CD8-positive, alpha-beta memory T cell (primary cell): ENCODE measurements at places on chromosomes 4 and X. TPM values are rescaled to one million over a fixed set of nuclear protein-coding genes. Genes with fewer than 3 reads are reported as not detected.

Gene NWD2
- total RNA-seq: not detected

Gene CT45A1
- not detected for total RNA-seq

Gene FAM184B
- total RNA-seq: 0.02 TPM

Gene GYPE
- 2.1 TPM for total RNA-seq

Gene RASGEF1B
- total RNA-seq: 5.5 TPM

Gene ZDHHC15
- total RNA-seq: 0.04 TPM

Gene RHOH
- 148 TPM for total RNA-seq

DNA sequence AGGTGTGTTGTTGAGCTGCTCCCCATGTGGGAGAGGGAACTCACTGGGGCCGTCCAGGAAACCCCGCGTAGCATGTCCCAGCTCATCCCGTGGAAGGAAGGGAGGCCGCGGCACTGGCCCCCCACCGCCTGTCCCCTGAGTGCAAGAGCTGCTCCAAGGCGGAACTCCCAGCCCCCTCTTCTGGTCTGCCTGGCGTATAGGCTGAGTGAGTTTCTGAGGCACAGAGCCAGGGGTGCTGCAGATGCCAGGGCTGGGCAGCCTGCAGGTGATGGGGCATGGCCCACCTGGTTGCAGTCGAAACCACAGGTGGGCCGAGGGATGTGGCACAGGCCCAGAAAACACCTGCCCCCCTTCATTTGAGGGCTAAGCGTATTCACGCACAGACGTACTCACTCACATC is 49.6 kb downstream of the ABLIM2 start:
- H3K36me3 ChIP-seq: no peaks in the 10 kb centered on the region
- no peaks in the 10 kb centered on the region for H3K27me3 ChIP-seq
- H3K27ac ChIP-seq: no peak overlapping the region
- no peak for DNase-seq
- no peak overlapping the region for H3K4me3 ChIP-seq

GRCh38 chr4:48329976-48330375 is 11.4 kb upstream of the SLAIN2 start:
- H3K4me3 ChIP-seq: no peak overlapping the region
- no peak for DNase-seq
- H3K4me1 ChIP-seq: no peaks in the 10 kb centered on the region
- H3K27ac ChIP-seq: no peak overlapping the region
- H3K36me3 ChIP-seq: no peaks in the 10 kb centered on the region

DNA sequence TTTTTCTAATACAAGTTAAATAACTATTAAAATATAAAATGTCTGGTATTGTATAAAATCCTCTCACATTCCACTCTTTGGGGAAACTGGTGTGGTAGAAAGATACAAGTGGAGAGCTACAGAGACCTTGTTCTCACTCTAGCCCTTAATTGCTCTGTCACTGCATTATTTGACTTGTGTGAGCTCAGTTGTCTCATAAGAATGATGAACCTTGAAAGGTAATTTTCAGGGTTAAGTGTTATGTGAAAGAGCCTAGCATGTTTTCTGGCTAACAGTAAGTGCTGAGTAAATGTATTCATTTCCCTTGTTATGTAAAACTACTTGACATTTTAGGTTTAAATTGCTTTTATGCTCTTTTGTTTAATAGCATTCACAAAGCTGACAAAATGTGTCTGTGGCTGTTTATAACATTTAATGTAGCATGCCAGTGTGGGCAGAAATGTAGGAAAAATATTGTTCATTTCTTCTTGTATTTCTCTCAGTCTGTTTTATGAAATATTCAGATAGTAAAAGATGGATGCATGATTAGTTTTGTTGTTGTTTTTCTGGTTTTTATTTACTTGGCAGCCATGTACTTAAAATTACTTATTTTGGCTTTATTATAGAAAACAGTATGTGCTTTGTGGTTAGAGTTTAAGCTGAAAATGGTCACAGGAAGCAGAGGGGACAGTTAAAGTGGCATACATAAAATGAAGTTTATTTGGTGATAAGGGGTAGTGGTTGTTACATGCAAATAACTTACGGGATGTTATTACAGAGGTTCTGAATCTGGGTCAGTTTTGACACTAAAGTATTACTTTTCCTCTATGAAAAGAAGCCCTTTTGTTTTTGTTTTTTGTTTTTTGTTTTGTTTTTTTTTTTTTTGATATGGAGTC is 29.2 kb downstream of the SLAIN2 start:
- no peaks in the 10 kb centered on the region for H3K27me3 ChIP-seq
- H3K4me3 ChIP-seq: no peak overlapping the region
- H3K27ac ChIP-seq: no peak overlapping the region
- no peak for DNase-seq
- H3K36me3 ChIP-seq: no peaks in the 10 kb centered on the region

- no peaks in the 10 kb centered on the region for H3K4me1 ChIP-seq
- DNase-seq: no peak
- H3K36me3 ChIP-seq: no peaks in the 10 kb centered on the region
- no peak overlapping the region for H3K4me3 ChIP-seq
Observed at GRCh38 chrX:152878976-152879755, 18.7 kb upstream of the ZNF185 start.

DNA sequence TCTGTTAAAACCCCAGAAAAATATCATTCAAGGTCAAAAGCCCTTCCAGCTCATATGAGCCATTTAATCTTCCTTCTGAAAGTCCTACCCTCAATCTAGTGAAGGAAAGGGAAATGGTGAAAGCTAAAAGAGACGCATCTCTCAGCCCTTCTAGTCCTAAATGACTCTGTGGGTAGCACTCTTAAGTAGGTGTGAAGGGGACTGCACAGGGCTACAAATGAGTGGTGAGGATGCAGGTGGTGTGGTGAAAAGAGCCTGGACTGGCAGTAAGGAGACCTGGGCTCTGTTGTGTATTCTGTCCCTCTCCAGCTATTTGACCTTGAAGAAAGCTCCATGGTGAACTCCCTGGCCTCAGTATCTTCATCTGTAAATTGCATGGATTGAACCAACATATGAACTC is 671.8 kb upstream of the DIPK2B start:
- no peak for DNase-seq
- H3K27ac ChIP-seq: no peak overlapping the region
- no peak overlapping the region for H3K4me3 ChIP-seq

- no peaks in the 10 kb centered on the region for H3K4me1 ChIP-seq
- no peak overlapping the region for H3K4me3 ChIP-seq
- H3K27ac ChIP-seq: no peak overlapping the region
- H3K27me3 ChIP-seq: no peaks in the 10 kb centered on the region
- H3K36me3 ChIP-seq: no peaks in the 10 kb centered on the region
- DNase-seq: no peak
Observed at GRCh38 chr4:169215656-169216055, 55.1 kb downstream of the SH3RF1 start.

DNA sequence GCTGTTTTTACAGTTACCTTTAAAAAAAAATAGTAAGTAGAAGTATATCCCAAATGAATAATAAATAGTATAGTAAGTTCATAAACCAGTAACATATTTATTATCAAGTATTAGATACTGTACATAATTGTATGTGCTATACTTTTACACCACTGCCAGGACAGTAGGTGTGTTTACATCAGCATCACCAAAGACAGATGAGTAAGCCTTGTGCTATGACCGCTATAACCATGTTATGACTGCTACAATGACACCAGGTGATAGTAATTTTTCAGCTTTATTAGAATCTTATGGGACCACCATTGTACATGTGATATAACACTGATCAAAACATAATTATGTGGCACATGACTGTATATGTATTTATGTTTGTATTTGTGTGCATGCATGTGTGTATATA is 27.3 kb downstream of the PABPC4L start:
- no peaks in the 10 kb centered on the region for H3K36me3 ChIP-seq
- DNase-seq: no peak
- no peaks in the 10 kb centered on the region for H3K4me1 ChIP-seq
- no peak overlapping the region for H3K4me3 ChIP-seq
- no peaks in the 10 kb centered on the region for H3K27me3 ChIP-seq

DNA sequence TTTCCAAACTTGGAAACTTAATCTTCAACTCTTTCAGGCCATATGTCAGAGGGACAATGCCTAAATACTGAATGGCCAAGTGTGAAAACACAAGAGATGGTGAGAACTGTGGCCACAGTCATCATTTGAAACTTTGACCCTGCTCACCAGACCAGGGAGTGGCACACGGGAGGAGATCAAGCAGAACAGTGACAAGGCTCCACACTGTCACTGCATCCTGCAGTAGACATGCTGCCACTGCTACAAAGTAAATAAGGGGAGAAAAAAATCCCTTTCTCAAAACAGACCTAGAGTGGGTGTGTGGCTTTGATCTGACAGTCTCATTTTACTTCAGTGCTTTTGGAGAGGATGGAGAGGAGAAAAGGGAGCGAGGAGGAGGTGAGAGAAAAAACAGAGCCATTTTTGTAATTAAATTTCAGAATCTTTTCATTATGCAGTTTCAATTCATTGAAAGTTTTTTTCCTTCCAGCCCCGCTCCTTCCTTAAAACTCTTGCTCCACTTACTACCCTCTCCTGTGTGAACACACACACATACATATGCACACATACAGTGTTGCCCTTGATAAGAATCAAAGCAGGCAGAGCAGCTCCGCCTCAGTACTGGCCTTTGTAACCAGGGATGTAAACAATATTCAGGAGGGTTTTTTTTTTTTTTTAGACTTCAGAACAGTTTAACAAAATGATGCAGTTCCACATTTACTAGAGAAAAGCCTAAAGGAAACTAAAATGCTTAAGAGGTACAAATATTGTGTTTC is 34.4 kb downstream of the NEXMIF start:
- no peaks in the 10 kb centered on the region for H3K36me3 ChIP-seq
- no peak overlapping the region for H3K4me3 ChIP-seq
- H3K27ac ChIP-seq: no peak overlapping the region
- no peak for DNase-seq
- H3K4me1 ChIP-seq: no peaks in the 10 kb centered on the region
- H3K27me3 ChIP-seq: no peaks in the 10 kb centered on the region

DNA sequence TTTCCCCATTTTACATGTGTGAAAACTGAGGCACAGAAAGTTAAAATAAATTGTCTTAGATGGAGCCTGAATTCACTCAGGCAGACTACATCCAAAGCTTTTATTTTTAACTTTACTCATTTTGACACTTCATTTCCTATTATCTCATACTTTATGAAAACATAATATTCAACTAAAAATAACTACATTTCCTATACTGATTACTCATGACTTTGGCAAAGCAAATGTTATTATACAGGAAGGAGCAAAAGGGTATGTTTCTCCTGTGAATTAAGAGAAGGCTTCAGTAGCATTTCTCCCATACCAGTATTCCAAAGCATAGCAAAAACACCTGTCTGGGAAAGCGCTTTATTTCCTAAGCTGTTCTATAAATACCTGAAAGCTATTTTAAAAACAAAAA is 178.6 kb downstream of the ADAMTS3 start:
- H3K27me3 ChIP-seq: no peaks in the 10 kb centered on the region
- H3K27ac ChIP-seq: no peak overlapping the region
- no peak overlapping the region for H3K4me3 ChIP-seq
- no peaks in the 10 kb centered on the region for H3K36me3 ChIP-seq
- no peak for DNase-seq
- no peaks in the 10 kb centered on the region for H3K4me1 ChIP-seq

DNA sequence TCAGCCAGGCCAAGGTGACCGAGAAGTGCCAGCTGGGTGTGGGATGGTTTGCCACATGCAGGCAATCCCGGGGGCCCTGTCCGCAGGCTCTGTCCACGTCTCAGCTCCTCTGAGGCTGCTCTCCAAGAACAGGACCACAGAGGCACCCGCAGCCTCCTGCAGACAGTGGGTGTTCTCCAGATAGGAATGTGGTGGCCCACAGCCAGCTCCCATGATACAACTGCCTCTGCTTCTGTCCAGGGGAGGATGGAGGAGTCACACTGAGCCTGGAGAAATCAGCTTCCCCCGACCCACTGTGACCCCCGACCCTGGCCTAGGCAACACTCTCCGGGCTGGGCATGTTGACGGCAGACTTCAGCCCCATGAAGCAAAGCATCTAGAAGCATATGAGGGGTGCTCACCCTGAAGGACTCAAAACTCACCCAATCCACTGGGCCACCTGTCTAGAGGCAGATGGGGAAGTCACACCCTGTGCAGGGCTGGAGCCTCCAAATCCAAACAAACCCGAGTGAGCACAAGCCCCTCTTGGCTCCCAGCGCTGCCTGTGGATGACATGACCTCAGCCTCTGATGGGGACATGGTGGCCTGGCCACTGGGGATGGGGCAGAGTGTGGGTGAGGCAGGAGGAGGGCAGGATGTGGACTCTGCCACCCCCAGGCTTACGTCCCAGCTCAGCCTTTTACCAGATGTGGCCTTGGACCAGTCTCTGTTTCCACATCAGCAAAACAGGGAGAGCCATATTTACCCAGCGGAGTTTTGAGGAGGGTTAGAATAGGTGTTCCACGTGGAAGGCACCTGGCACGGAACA is 102.3 kb downstream of the PSAPL1 start:
- H3K4me3 ChIP-seq: no peak overlapping the region
- H3K27ac ChIP-seq: no peak overlapping the region
- DNase-seq: no peak
- no peaks in the 10 kb centered on the region for H3K4me1 ChIP-seq

DNA sequence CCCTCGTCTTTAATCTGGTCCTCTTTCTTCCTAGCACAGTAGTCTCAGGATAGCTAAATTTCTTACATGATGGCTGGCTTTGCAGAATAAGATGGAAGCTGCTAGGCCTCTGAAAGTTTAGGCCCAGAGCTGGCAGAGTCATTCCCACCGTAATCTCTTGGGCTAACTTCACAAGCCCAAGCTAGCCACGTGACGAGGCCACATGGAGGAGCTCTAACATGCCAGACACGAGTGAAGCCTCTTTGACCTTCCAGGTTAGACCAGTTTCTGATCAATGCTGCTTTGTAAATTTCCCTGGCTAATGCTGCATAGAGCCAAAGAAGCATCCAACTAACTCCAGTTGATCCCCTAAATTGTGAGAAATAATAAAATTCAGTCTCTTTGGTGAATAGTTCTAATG is 9.5 kb upstream of the CENPE start:
- no peak for DNase-seq
- H3K4me3 ChIP-seq: no peak overlapping the region
- no peaks in the 10 kb centered on the region for H3K27me3 ChIP-seq
- no peak overlapping the region for H3K27ac ChIP-seq

DNA sequence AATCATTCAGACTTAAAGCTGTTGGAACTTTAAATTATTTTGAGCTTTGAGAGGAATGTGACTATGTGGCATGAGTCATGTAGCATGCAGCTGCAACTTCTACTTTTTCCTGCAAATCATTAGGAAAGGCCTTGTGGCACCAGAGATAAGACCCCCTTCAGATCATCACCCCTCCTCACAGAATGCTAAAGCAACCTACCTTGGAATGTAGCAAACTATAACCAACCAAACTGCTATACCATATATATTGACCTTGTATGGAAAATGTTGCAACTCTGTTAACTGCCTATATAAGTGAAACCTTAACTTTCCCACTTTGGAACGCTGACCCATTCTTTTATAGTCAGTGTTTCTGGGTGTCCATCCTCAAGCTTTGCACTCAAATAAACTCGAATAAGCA is 32.0 kb downstream of the ATXN3L start:
- DNase-seq: no peak
- H3K4me3 ChIP-seq: no peak overlapping the region
- H3K27ac ChIP-seq: peak overlapping the region; percentile 24

GRCh38 chr4:12409507-12410190 is 981.0 kb upstream of the HS3ST1 start:
- no peak overlapping the region for H3K27ac ChIP-seq
- H3K27me3 ChIP-seq: no peaks in the 10 kb centered on the region
- H3K4me1 ChIP-seq: no peaks in the 10 kb centered on the region
- no peak overlapping the region for H3K4me3 ChIP-seq

- no peak overlapping the region for H3K27ac ChIP-seq
- H3K27me3 ChIP-seq: no peaks in the 10 kb centered on the region
- no peaks in the 10 kb centered on the region for H3K4me1 ChIP-seq
- no peak for DNase-seq
- no peak overlapping the region for H3K4me3 ChIP-seq
Observed at GRCh38 chr4:87192145-87192919, 28.1 kb downstream of the KLHL8 start.
